ENCODE measurements at places on chromosomes 11 and 22.

DNA sequence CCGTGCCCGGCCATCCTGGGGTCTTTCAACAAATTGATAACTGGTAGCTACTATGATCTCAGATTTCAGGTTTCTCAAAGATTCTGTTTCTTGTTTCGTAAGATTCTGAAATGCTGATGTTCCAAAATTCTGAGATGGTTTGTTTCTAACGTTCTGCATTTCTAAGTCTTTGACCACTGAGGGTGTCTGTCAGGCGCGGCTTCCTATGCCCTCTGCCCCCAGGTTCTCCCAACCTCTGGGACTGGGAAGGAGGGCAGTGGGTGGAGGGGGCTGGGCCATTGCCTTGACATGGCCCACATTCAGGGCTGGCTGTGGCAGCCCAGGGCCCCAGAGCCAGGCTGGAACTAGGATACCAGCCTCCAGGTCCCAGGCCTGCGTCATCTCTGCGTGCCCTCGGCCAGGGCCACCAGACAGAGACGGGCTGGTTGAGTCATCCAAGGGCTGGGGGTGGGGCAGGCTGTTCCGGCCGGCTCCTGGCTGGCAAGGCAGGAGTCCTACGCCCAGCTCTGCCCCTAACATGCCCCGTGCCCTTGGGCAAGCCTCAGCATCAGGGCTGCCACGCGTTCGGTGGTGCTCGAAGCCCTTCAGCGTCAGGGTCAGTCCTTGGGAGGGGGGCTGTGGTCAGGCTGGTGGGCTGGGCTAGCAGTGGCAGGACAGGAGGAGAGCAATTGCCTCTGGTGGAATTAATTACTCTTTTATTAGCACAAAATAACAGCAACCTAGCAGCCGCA, 5.2 kb downstream of the TMEM134 start:
- peak; percentile 96 for DNase-seq

- DNase-seq, result no peak
Measured at GRCh38 chr11:60124802-60125432, 36.5 kb downstream of the MS4A2 start.

DNA sequence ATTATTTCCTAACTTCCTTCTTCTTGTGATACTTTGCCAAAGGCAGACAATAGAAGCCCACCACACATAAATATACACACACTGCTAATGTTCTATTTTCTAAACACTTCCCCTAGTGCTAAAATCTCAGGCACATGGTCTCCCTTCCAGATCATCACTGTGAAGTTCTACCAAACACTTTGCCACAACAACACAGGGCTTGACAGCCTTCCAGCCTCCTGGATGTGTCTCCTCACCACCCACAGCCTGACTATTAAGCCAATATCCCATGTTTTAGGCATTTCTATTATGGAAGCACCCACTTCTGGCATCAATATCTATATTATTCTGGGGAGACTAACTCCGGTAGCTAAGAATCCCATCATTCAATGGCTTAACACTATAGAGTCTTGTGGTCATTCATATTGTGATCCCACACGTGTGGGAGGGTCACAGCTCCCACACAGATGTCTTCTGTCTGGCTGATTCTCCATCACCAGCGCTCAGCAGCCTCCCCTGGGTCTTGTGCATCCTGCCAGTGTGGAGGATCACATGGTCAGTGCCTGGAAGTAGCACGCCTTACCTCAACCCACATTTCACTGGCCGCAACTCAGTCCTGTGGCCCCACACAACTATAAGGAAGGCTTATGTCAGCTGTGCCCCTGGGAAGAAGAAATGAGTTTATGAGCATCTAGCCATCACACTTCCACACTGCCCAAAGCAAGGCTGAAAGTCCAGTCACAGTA, 29.0 kb downstream of the SPATA19 start:
- no peak for DNase-seq

- no peak for DNase-seq
Measured at GRCh38 chr11:86523738-86524619, 148.4 kb downstream of the ME3 start.

GRCh38 chr11:73402834-73403185, 26.6 kb downstream of the RELT start:
- DNase-seq, result peak; percentile 35

GRCh38 chr11:83047515-83048225, 24.0 kb downstream of the RAB30 start:
- no peak for DNase-seq

DNA sequence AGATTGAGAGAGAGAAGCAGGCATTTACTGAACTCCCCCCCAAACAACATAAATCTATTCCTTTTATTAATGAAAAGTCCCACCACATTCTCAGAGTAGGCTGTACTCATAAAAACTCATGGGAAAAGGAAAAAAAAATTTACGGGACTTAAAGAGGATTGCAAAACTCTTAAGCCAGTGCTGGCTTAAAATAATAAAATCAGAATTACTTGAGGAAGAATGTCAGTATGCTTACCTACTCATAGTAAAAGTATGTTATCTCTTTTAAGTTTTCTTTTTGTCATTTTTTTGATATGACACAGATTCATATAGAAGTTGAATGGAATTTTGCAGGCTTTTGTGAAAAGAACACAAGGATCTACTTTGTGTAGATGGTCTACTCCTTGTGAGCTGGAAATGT, 126.3 kb downstream of the LUZP2 start:
- DNase-seq, result no peak

DNA sequence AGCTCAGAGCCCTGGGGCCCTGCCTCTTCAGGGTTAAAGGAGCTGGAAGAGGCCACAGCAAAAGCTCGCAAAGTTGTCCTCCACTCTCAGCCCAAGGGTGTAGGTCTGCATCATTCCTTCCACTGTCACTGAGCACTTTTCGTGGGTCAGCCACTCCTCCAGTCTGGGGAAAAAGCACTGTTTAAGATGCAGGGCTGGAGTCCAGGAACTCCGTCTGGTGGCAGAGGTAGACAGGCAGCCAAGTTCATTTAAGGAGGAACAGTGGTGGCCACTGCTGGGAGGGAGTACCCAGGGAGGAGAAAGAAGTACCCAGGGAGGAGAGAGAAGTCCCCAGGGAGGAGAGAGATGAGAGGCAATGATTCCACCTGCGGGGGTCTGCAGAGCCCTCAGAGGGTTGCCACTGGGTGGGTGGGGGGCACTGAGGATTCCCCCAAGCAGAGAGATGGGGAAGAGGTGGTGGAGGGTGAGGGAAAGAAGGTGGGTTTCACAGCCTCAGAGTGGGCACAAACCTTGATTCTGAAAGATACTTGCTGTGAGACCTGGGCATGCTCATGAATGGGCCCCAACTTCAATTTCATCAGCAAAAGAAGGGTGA, 70.0 kb upstream of the B3GAT1 start:
- no peak for DNase-seq

DNA sequence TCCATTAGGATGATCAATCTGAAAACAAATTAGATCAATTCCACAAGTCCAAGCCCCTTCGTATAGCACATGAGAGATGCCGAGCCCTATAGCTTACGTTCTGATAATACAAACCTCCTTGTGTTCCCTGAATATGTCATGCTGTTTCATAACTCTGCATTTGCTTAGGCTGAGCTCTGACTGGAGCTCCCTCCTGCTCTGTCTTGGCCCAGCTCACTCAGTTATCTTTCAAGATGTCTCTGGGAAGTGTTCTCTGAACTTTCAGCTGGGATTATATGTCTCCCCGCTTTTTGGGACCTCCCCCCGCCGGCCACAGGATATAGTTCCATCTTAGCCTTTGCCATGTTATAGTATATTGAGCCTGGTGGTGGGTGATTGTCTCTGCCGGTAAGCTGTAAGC, 44.0 kb downstream of the FDX1 start:
- no peak for DNase-seq

GRCh38 chr11:74492084-74492483, 1.4 kb downstream of the LIPT2 start:
- DNase-seq, result no peak

DNA sequence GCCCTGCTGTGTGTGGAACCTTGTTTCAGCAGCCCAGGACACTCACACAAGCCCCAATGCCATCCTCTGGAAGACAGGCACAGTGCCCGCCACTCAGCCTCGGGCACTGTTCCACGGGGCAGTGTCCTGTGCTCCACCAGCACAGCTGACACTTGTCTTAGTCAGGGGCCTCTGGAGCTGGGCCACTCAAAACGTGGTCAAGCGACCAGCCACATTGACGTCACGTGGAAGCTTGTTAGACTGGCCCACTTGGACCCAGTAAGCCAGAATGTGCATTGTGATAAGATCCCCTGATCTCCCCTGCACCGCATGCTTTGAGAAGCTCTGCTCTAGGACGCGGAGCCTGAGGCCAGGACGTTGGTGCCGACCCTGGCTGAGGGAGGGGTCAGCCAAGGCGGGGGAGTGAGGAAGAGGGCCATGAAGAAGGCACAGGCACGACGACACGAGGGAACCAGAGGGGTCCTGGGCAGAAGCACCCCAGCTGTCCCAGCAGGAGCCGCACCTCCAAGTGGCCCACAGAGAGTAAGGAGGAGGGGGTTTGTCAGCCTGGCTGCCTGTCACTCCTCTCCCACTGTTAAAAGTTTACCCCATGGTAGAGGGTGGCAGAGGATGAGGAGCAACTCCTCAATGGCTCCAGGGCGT, 64.6 kb downstream of the LINC01488 start:
- DNase-seq, result no peak

DNA sequence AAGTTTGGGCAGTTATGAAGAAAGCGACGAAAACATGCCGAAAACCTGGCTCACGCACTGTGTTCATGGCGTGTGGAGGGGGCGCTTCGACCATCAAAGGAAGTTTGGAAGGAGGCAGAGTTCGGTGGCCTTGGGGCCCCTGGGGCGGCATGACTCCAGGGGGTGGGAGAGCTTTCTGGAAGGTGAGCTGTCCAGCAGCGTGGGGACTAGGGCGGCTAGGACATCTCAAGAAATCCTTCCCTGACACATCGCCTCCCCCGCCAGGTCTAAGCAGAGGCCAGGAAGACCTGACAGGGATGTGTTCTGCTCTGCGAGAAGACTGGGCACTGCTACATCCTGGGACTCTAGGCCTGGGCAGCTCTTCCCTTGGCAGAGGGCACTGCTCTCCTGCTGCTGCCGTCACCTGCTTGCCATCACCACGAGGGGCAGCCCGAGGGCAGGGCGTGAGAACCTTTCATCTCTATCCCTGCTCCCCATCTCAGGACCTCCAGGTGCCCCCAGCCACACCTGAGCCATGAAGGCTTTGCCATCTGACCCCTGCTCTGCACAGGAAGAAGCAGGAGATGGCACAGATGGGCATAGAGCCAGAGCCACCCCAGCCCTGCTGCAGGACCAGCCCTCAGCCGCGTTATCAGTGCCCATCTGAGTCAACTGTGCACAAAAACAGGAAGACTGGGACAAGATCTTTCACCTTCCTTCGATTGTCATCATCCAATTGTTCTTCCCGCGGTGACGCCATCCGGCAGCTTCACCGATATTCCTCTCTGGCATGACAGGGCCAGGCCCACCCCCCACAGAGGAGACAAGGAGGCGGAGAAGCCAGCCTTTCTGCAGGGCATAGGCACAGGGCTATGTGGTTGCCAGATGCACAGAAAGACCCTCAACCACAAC, 12.7 kb downstream of the LINC01488 start:
- DNase-seq, result no peak

DNA sequence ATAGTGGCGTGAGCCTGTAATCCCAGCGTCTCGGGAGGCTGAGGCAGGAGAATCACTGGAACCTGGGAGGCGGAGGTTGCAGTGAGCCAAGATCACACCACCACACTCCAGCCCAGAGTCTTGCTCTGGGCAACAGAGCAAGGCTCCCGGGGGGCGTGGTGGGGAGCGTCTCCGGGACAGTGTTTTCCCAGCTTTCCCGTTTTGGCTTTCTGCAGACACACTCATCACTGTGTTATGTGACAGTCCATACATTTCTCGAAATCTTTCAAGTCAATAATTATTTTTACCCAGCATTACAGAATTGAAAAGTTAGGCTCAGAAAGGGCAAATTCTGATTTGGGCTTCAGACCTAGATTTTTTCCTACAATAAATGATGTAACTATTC, 31.7 kb downstream of the NEAT1 start:
- no peak for DNase-seq

DNA sequence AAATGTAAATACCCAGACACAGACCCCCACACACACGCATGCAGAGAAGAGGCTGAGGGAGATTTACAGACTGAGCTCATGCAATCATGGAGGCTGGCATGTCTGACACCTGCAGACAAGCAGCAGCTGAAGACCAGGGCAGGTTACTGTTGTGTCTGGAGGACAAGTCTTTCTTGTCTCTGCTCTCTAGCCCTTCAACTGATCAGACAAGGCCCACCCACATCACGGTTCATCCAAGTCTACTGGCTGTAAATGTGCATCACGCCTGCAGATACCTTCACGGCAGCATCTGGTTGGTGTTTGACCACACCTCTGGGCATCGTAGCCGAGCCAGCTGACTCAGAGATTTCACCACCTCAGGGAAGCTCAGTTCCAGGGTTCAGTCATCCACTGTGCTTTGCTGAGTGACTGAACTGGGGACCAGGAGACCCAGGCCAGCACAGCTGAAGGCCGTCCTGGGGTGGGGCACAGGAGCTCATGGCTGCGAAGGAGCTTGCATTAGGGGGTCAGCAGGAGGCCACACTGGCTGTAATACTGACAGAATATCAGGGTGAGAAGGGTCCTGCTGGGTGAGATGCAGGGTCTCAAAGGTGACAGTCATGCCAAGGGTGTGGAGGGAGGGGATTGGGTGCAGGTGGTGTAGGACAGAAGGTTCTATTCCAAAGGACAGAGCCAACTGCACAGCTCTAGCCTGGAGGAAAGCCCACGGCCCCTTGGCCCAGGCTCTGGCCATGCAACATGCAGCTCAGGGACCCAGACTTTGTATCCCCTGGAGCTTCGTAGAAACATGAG, 304.9 kb downstream of the BRD1 start:
- DNase-seq, result no peak

- no peak for DNase-seq
Measured at GRCh38 chr22:49381595-49382450, 445.9 kb downstream of the BRD1 start.

- DNase-seq, result no peak
Measured at GRCh38 chr11:8531982-8532381, 62.0 kb downstream of the STK33 start.

DNA sequence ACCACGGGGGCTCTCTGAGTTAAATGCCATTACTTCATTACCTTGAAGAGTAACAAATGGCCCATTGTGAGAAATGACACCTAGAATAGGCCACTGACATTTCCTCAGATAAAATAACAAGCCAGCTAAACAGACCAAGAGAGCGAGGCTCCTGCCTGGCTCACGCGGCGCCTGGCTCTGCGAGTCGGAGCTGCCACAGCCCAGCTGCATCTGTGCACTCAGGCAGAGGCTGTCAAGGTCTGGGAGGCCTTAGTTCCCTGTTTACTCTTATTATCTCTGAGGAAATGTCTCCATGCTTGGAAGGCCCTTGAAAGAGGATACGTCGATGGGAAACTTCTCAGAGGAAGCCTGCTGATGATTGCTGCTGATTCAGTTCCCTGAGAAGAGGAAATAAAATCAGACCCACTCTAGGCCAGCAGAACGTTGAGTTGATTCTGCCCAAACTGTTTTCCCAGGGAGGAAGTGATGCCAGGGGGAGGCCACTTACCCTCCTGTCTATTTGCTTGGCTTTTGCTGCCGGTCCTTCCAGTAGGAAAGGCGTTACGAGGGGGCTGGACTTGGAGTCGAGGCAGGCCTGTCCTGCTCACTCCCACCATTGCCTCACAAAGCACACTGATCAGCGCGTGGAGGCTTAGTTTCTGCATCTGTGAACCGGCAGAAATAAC, 208.8 kb downstream of the TBC1D22A start:
- DNase-seq, result no peak
